T-cell (primary cell): ENCODE measurements at places on chromosomes 12 and 14. TPM values are rescaled to one million over a fixed set of nuclear protein-coding genes. Genes with fewer than 3 reads are reported as not detected.

DNA sequence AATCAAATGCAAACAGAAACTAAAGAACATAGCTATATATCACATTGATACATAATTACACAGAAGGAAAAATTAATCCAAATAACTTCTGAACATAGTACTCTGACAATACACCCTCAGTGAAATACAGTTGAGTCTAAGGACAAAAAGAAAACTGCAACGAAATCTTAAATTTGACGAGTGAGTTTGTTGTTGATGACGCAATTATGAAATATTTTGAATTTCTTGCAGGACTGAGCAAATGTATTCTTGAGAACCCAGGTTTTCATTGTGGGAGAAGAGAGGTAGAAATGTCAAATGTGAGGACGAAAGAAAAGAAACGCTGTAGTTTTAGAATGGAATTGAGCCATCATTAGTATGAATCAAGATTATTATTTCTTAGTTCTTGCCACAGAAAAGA lies 46.3 kb downstream of the EGLN3 start:
- no peak overlapping the region for H3K27ac ChIP-seq
- no peak overlapping the region for H3K4me3 ChIP-seq
- no peaks in the 10 kb centered on the region for H3K36me3 ChIP-seq
- DNase-seq = no peak
- H3K27me3 ChIP-seq = no peaks in the 10 kb centered on the region

DNA sequence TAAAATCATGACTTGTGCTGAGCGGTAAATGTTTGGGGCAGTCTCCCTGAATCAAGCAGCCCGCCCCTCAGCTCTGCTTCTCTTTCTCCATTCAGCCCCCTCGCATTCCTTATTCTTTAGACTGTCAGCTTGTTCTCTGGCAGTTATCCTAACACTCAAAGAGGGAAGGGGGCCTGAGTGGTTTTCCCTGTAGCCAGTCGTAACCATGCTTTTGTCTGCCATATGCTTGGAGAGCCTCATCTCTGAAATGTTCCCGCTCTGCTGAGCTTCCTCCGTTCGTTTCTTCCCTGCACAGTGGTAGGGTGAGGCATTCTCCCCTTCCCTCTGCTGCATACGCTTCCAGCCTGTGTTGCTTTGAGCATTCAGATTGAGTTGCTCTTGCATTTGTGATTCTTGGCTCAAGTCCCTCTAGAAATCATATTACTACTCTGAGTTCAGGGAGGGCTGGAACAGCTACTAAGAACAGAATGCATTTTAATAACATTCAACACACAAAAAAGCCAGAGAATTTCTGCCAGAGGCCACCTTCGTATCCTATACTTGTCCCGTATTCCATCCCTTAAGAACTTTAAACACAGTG lies 119.7 kb downstream of the FBXL14 start:
- no peak for DNase-seq
- no peaks in the 10 kb centered on the region for H3K36me3 ChIP-seq
- H3K27me3 ChIP-seq = no peaks in the 10 kb centered on the region
- H3K4me3 ChIP-seq = no peak overlapping the region
- H3K27ac ChIP-seq = no peak overlapping the region

DNA sequence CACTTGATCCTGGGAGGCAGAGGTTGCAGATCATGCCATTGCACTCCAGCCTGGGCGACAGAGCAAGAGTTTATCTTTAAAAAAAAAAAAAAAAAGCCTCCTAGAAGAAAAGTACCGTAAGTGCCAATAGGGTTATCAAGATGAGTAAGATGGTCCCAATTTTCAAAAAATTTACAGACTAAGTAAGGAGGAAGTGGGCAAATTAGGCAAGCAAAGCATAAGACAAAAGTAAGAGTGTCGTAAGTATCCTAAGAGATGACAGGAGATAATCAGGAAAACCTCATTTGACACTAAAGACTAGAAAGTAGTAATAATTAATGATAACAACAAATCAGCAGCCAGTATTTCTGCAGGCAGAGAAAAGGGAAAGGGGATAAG lies 12.2 kb downstream of the PYM1 start:
- peaks cover 29% of the 10 kb centered on the region for H3K36me3 ChIP-seq
- no peak overlapping the region for H3K4me3 ChIP-seq
- H3K27me3 ChIP-seq = no peaks in the 10 kb centered on the region
- no peak overlapping the region for H3K27ac ChIP-seq
- H3K4me1 ChIP-seq = peaks cover 9% of the 10 kb centered on the region

SERPINA1 gene
- total RNA-seq = 1.5 TPM

GRCh38 chr14:80850197-80850814 lies 91.2 kb downstream of the CEP128 start:
- H3K27ac ChIP-seq = no peak overlapping the region
- no peaks in the 10 kb centered on the region for H3K36me3 ChIP-seq
- H3K4me3 ChIP-seq = no peak overlapping the region
- H3K4me1 ChIP-seq = no peaks in the 10 kb centered on the region
- H3K27me3 ChIP-seq = no peaks in the 10 kb centered on the region

GRCh38 chr12:103887738-103888137 lies 42.5 kb upstream of the HSP90B1 start:
- no peak for DNase-seq
- H3K4me1 ChIP-seq = no peaks in the 10 kb centered on the region
- H3K27ac ChIP-seq = no peak overlapping the region
- no peaks in the 10 kb centered on the region for H3K36me3 ChIP-seq
- H3K27me3 ChIP-seq = no peaks in the 10 kb centered on the region
- H3K4me3 ChIP-seq = no peak overlapping the region

GRCh38 chr12:28905220-28905955 lies 243.7 kb upstream of the FAR2 start:
- no peaks in the 10 kb centered on the region for H3K36me3 ChIP-seq
- H3K27me3 ChIP-seq = no peaks in the 10 kb centered on the region
- H3K27ac ChIP-seq = no peak overlapping the region
- no peak overlapping the region for H3K4me3 ChIP-seq

GRCh38 chr14:65277027-65277426 lies 135.5 kb upstream of the FUT8 start:
- no peak for DNase-seq
- H3K36me3 ChIP-seq = no peaks in the 10 kb centered on the region
- H3K27me3 ChIP-seq = no peaks in the 10 kb centered on the region
- no peak overlapping the region for H3K4me3 ChIP-seq
- H3K4me1 ChIP-seq = peaks cover 4% of the 10 kb centered on the region

GRCh38 chr12:52436828-52437474 lies 2.8 kb upstream of the KRT75 start:
- no peak for DNase-seq
- no peak overlapping the region for H3K4me3 ChIP-seq
- H3K27ac ChIP-seq = no peak overlapping the region
- H3K27me3 ChIP-seq = peaks cover 2% of the 10 kb centered on the region

SSPN gene
- total RNA-seq = 0.06 TPM

GRCh38 chr12:70842136-70842535 lies 78.4 kb downstream of the PTPRR start:
- H3K36me3 ChIP-seq = no peaks in the 10 kb centered on the region
- DNase-seq = no peak
- H3K27ac ChIP-seq = no peak overlapping the region
- no peak overlapping the region for H3K4me3 ChIP-seq

- H3K4me3 ChIP-seq = no peak overlapping the region
- no peaks in the 10 kb centered on the region for H3K27me3 ChIP-seq
- H3K27ac ChIP-seq = no peak overlapping the region
Measured at GRCh38 chr14:51302295-51303030, 62.4 kb downstream of the TMX1 start.

GRCh38 chr12:20183563-20183962 lies 184.8 kb upstream of the PDE3A start:
- no peaks in the 10 kb centered on the region for H3K36me3 ChIP-seq
- H3K4me1 ChIP-seq = no peaks in the 10 kb centered on the region
- H3K27me3 ChIP-seq = no peaks in the 10 kb centered on the region

SMCO2 gene
- not detected for total RNA-seq

GRCh38 chr14:74616996-74617700 lies 5.1 kb upstream of the LTBP2 start:
- no peak overlapping the region for H3K4me3 ChIP-seq
- no peaks in the 10 kb centered on the region for H3K36me3 ChIP-seq
- H3K27me3 ChIP-seq = no peaks in the 10 kb centered on the region

RDH5 gene
- 28.8 TPM for total RNA-seq

NUAK1 gene
- 0.35 TPM for total RNA-seq

GRCh38 chr12:81255947-81256346 lies 178.1 kb downstream of the ACSS3 start:
- no peaks in the 10 kb centered on the region for H3K4me1 ChIP-seq
- no peaks in the 10 kb centered on the region for H3K27me3 ChIP-seq
- H3K36me3 ChIP-seq = no peaks in the 10 kb centered on the region
- DNase-seq = no peak
- no peak overlapping the region for H3K27ac ChIP-seq

DNA sequence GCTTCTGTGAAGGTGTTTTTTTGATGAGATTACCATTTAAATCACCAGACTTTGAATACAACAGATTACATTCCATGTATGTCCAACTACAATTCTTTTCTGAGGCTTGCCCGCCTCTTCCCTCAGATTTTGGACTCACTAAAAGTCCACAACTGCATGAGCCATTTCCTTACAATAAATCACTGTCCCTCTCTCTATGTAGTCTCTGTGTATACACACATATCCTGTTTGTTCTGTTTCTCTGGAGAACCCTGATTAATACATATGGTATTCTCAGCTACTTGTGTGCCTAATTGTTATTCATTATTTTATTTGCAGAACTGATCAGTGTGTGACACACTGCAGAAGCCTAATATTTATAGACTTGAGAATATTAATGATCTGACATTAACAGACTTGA lies 2.4 kb upstream of the MIPOL1 start:
- H3K27ac ChIP-seq = no peak overlapping the region
- H3K36me3 ChIP-seq = no peaks in the 10 kb centered on the region
- no peak for DNase-seq
- no peak overlapping the region for H3K4me3 ChIP-seq
- no peaks in the 10 kb centered on the region for H3K27me3 ChIP-seq
- no peaks in the 10 kb centered on the region for H3K4me1 ChIP-seq

- H3K27me3 ChIP-seq = peaks cover 5% of the 10 kb centered on the region
- no peak overlapping the region for H3K4me3 ChIP-seq
- no peak for DNase-seq
- H3K4me1 ChIP-seq = no peaks in the 10 kb centered on the region
- H3K27ac ChIP-seq = no peak overlapping the region
- no peaks in the 10 kb centered on the region for H3K36me3 ChIP-seq
Measured at GRCh38 chr12:105740369-105740768, 398.4 kb downstream of the NUAK1 start.
